Stimulated activated CD4-positive, alpha-beta T cell treated with anti-CD3 and anti-CD28 coated beads, Interleukin-1b, Interleukin-23, amount 100 ng/mL, for 1 hour (primary cell): ENCODE measurements at places on chromosomes 4 and X.

- no peak for DNase-seq
Observed at GRCh38 chrX:643241-643595, 12.6 kb downstream of the SHOX start.

- no peak for DNase-seq
Observed at GRCh38 chr4:76206222-76206942, 7.2 kb downstream of the SCARB2 start.

DNA sequence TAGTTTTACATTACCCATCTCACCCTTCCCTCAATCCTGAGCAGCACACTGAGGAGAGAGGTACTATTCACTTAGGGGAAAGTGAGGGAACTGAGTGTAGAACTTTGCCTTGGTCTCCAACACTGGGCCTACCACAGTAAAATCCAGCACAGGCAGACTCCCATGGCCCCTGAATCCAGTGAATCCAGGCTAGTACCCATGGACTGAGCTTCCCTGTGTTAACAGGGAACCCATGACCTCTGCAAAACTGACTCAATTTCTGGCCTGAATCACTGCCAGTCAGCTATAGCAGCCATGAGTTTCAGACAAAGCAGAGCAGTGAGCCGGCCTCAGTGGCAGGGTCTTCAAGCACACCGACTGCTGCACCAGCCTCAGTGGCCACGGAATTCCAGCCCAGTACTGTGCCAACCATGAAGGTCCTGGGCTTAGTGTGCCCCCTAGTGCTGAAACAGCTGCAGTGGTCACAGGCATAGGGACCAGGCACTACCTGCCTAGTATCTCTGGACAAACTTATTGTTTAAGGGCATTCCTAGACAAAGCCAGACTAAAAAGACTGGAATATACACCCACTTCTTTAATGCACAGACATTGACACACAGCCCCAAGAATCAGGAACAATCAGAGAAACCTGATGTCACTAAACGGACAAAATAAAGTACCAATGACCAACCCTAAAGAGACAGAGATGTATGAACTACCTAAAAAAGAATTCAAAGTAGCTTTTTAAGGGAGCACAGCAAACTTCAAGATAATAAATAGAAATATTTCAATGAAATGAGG lies 127.4 kb upstream of the RPL34 start:
- no peak for DNase-seq

- no peak for DNase-seq
Observed at GRCh38 chr4:74223801-74224200, 65.9 kb downstream of the MTHFD2L start.

GRCh38 chrX:108090491-108091263 lies 665 bp downstream of the PSMD10 start:
- DNase-seq: no peak

- no peak for DNase-seq
Observed at GRCh38 chr4:147546349-147546748, 65.5 kb downstream of the EDNRA start.

- no peak for DNase-seq
Observed at GRCh38 chrX:49816435-49816834, 12.7 kb upstream of the PAGE4 start.

DNA sequence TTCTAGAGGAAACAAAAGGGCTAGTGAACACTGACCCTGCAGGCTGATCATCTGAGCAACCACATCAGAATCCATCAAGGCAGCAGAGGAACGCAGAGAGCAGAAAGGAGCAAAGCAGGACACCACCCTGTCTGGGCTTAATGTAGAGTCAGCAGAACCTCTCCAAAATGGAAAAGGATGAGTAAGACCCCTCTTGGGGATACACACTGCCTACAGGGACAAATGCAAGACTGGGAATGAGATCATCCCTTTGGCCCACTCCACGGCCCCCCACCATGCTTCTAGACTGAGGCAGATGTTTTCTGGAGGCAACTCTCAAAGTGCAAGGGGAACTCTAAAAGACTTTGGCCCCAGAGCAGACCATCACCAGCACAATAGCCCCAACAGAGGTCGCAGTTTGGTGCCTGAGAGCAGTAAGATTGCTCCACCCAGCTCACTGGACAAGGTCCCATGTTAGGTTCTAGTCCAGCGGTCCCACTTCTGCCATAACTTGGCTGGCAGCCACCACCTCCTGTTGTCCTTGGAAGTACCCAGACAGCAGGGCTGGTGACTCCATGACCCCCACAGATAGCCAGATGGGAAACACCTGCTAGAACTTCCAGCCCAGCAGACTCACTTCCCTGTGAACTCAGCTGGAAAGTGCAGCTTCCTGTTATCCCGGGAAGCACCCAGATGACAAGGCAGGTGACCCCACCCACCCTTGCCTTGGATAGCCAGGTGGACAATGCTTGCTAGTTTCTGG lies 372.7 kb downstream of the INPP4B start:
- DNase-seq: no peak

- peak; percentile 98 for DNase-seq
Observed at GRCh38 chr4:56435140-56435926, at the start of gene PPAT. Gene PPAT, minus strand, starts transcription at chr4:56435615. Its CDS starts 138 bp downstream, at chr4:56435477.

DNA sequence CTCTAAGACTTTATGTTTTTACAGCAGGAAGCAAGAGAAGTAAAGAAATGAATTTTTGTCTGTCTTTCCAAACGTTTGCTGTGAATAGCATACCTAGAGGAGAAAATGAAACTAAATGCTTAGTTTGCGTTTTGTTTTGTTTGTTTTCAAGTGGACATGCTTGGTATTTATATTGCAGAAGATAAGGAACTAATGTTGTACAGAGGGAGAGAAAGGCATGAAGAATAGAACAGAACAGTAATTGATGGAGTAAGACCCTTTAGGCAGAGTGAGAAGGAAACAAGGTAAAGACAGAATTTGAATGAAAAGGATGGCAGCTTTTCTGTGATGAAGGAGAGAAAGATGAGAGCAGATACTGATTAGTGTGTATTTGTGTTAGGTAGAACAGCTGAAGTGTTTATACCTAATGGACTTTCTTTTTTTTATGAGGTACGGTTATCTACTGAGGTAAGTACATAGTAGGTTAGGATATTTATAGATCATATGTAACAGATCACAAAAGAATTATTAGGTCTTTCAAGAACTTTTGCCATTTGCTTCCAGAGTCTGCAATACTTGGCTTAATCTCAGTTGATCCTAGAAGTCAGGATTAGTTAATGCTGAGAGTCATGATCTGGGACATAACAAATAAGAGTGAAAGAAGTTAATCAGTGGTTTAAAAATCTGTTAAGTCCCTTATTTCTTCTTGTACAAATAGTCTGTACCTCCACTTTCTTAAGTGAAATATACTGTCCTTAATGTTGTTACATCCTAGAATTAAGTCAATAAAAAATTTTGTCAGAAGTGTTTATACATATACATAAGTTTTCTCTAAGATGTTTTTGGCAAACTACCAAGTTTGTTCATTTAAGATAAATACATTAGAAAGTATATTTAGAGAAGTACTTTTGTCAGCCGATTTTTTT lies 36.8 kb downstream of the FABP2 start:
- DNase-seq: no peak

GRCh38 chr4:55635741-55636655 lies at the start of gene NMU:
Gene NMU, minus strand, starts transcription at chr4:55636298. Its CDS starts 106 bp downstream, at chr4:55636192.
- DNase-seq: no peak

DNA sequence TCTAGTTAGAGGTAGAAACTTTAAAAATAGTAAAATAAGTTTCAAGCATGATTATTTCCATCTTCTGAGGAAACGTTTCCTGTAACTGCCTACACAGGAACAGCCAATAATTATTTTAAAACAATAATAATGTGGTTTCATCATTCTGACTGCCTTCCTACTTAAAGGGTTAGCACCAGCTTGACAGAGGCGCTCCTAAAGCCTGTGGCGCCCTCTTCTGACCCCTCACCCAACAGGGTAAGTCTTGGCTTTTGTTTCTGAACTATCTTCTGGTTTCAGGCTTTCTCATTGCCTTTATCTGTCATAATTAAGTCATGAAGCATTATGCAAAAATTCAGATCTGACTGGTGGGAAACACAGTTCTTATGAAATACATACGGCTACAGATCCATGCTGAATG lies 96.7 kb downstream of the ITM2A start:
- DNase-seq: peak; percentile 46

GRCh38 chrX:103615781-103616371 lies 8.1 kb downstream of the TCEAL3 start:
- DNase-seq: no peak

DNA sequence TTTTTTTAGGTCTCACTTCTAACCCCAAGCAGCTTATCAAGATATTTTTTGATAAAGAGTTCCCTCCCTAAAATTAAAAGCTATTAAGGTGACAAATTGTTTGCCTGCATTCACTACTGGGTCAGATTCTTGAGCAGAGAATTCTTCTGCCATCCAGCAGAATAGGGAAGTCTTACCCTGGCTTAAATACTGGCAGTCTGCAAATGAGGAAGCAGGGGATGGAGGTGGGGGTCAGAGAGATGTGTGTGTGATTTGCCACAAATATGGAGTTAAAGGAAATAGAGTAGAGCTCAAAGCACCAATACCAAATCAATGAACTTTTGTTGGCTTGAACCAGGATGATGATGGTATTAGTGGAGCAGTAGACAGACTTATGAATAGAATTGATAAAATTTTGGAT lies 122.2 kb downstream of the ANXA5 start:
- DNase-seq: no peak

GRCh38 chrX:150032742-150033141 lies 94.5 kb upstream of the EOLA2 start:
- DNase-seq: no peak

DNA sequence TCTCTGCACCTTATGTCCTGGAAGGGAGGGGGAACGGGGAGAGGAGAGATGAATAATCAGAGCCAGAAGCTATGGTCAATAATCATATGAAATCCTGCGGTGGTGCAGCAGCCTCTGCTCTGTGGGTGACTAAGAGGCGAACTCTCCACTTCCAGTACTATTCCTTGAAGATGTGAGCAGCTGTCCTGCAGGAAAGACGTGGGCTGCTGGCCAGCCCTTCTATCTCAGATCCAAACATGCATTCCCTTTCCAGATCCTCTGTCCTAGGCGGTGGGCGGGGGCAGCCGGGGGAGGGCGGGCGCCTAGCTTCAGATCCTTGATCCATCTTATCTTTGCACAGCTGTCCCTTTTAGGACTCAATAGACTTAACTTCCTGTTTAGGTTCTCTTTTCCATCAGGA lies 34.5 kb downstream of the SPINK2 start:
- no peak for DNase-seq

DNA sequence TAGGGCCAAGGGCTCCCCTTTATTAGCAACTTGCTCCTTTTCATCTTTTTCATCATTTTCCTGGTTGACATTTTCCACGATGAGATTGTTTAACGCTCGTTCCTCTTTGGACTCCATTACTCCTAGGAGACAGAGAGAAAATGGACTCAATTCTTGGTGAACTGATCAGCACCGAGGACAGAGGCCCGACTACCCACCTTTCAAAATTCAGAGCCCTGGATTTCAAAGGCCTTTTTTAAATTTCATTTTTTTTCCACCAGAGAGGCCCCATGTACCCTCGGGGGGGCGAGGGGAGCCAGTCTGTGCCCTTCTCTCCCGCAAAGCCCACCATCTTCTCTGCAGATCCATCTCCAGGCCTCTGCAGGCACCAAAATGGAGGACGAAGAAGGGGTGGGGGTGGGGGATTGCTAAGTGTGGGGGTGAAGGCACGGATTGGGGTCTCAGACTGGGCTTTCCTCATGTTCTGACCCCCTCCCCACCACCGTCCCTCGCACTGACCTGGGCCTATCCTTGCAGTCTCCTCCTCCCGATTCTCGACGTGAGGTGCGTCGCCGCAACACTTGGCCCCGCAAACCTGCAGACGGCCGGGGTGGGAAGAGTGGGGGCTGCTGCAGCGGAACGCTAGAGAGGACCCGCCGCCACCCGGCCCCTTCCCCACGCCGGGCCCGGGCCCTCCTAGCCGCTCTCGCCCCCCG lies 783 bp downstream of the BEX2 start:
- no peak for DNase-seq

DNA sequence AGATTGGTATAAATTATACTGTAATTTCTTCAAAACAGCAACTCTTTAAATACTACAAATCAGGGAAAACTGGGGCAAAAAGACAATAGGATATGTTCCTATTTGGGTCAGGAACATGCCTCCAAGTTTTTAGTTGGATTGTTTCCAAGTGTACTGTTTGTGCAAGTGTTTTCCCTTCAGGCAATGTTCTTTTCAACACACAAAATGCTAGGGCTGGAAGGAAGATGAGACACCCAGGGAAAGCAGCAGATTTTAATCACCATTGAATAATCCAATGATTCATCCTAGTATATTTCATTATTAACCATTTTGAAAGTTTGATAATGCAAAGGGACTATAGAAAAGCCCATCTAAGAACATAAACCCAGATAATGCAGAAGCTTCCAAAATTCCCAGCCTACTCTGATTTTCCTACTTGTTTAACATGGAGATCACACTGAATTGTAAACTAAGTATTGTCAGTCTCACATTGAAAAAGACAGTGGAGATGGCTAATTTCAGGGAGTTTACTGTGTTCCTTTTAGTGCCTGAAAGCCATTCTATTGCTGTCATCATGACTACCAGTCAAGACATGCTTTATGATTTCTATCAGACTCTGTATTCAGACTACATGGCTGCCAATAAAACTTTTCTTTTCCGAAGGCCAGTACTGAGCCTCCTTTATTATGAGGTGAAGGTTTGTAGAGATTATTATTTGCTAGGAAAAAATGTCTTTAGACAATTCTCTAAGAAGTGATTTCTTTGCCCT lies 38.6 kb downstream of the COL4A6 start:
- DNase-seq: no peak

DNA sequence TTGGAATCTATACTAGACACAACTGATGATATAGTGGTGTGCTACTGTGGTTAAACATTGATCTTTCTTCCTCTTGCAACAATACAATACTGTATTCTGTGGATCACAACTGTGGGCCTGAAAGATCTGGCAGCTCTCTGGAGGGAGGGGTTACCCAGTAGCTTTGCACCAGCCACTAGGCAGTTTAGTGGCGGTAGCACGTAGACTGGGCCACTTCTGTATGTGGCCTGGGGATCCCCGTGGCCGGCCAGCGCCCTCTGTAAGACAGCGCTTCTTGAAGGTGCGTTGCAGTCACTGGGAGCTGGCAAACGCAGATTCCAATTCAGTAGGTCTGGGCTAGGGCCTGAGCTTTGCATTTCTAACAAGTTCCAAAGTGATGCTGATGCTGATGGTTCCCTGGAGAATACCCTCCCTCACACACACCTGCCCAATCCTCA lies 168.6 kb downstream of the MGST2 start:
- no peak for DNase-seq

DNA sequence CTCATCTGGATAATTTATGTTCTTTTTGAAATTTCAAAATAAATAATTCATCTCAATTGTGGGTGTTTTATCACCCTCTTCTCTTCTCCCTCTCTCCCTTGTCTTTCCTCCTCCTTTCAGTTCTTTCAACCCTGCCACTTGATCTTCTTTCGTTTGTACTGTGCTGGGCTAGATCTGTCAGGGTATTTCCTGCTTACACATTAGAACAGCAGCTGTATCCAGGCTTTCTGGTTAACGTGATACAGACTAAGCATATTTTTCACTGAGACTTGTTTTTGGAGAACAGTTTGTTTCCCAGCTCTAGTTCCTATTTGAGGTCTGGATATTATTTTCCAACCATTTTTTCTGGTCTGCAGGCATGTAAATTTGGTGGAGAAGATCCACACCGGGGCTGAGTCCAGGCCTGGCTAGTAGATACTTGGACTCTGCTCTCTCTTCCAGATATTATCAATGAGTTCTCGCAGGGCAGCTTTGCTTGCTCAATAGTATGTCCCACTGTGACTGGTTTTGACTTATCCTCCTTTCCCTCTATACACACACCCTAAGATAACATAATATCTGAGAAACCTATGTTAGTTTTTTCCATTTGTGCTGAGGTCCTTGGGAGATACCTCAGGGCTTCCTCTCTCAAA lies 1310.7 kb upstream of the TENM3 start:
- no peak for DNase-seq
